ENCODE measurements at places on chromosomes 2 and 18. TPM values are rescaled to one million over a fixed set of nuclear protein-coding genes. Genes with fewer than 3 reads are reported as not detected.
A peak's percentile ranks its signal among the peaks of the same experiment; 100 is the strongest.

DNA sequence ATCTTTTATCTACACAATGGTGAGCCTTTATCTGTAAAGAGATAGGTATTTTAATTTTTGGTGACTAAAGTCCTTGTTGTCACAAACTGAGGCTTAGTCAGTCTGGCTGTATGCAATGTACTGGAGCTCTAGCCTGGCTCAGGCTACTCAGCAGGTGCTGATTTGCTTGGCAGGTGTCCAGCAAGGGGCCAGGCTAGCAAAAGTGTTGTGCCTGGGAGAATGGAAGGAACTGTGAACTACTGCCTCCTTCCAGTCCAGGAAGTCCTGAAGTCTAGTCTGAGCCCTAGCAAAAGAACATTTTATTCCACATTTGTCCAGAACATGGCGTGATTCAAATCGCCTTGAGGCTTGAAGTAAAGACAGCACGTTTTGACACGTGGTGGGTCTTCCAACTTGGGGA is 260.5 kb downstream of the CCDC85A start:
- DNase-seq: no peak

GRCh38 chr2:218393750-218394290 is 5.8 kb upstream of the CTDSP1 start:
- DNase-seq: no peak

Gene TUBA3E
- total RNA-seq: not detected

Gene GAREM1
- 9.2 TPM for total RNA-seq

Gene SKOR2
- total RNA-seq: 0.21 TPM

DNA sequence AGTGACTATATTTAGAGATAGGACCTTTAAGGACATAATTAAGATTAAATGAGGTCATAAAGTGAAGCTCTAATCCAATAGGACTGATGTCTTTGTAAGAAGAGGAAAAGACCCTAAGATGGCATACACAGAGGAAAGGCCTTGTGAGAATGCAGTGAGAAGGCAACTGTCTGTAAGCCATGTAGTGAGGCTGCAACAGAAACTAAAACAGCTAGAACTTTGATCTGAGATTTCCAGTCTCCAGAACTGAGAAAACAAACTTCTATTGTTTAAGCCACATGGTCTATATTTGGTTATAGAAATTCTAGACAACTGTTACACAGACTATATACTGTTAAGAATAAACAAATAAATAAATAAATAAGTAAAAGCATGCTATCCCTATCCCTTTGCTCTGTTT is 276.8 kb downstream of the CNTNAP5 start:
- DNase-seq: no peak

- DNase-seq: no peak
Measured at GRCh38 chr2:875687-876615, 74.7 kb upstream of the SNTG2 start.

GRCh38 chr2:31049916-31050588 is 88.2 kb downstream of the GALNT14 start:
- no peak for DNase-seq

- DNase-seq: no peak
Measured at GRCh38 chr18:54926593-54927325, 32.5 kb downstream of the CCDC68 start.

DNA sequence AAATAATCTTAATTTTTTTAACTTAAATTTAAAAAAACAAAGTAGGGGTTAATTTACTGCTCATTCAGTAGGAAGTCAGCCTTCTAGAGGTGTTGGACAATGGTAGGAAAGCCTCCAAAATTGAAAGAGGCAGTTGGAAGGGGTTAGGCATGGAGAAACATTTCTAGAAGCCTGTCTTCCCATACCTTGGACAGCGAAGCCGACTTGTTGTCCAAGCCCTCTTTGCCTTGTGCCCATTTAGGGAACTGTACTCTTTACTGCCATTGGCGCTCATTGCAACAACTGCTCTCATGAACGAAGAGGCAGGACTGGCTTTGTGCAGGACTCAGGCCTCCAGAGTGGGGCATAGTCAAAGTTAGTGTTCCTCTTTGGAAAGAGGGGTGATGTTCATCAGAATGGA is 333.3 kb downstream of the HRH4 start:
- no peak for DNase-seq

- no peak for DNase-seq
Measured at GRCh38 chr18:59455728-59456276, 96.7 kb upstream of the LMAN1 start.

Gene IL1RL1
- total RNA-seq: not detected

Gene TRIM54
- 4.2 TPM for total RNA-seq

- peak; percentile 38 for DNase-seq
Measured at GRCh38 chr2:42794271-42795046, 2.1 kb upstream of the HAAO start.

Gene WNT10A
- not detected for total RNA-seq

DNA sequence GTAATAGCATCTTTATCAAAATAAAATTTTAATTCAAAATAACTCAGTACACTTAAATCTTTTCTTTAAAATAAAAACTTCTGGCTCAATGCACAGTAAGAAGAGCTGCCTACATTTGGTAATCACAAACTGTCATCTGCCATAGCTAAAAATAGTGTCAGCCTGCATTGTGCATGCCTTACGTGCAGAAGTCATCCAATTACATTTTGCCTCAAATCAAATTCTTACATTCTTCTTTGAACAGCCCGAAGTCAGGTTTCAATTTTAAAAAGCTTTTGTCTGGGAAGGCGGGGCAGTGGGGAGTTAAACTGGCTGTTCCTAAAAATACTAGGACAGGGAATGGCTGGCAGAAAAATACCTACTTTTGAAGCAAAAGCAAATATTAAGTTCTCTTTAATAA is 51.1 kb downstream of the RTN4 start:
- no peak for DNase-seq

Gene EPAS1
- 3.7 TPM for total RNA-seq

DNA sequence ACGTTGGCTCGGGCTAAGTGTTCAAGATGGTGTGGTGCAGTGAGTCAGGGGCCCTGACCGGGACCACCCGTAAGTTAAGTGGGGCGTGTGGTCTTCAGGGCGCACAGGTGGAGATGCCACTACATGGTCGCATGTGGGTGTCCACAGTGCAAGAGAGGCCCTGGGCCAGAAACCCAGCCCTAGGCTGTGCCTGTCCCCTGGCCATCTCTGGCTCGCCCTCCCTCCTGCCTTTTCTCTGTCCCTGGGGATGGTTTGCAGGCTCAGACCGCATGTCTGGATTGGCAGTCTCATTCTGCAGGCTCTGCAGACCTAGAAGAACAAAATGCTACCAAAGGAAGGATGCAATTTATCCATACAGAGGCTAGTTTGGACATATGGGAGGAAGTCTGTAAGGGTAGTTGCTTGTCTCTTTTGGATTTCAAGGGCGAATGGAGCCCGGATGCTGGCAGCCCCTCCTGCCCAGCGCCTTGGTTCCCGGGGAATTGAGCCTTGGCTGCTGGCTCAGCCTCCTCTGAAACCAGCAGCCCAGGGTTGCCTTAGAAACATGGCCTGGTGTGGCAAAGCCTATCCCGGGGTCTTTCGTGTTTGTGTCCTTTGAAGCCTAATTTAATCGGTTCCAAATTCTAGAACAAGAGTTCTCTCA is 417.5 kb upstream of the HS6ST1 start:
- no peak for DNase-seq

DNA sequence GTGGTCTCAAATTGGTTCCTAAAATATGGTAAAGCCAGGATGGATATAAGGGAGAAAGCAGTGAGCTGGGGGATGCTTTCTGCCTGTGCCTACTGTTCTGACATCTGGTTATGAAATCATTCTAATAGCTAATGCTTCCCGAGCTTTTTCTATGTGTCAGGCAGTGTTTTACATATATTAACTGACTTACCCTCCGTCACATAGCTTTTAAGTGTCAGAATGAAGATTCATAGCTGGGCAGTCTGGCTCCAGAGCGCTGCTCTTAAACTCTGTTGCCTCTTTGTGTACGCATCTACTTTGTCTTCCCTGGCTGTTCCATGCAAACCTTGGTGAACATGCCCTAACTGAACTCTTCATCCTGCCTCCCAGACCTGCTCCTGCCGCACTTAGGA is 195.7 kb downstream of the LPIN1 start:
- no peak for DNase-seq

All from H1 (cell line).